ENCODE measurements at places on chromosomes 6 and 20.

GRCh38 chr6:131998255-131998982 is 47.2 kb upstream of the CCN2 start:
- no peak for ATAC-seq

GRCh38 chr20:35715652-35716051 is 16.4 kb downstream of the ROMO1 start:
- no peak for ATAC-seq

- ATAC-seq, result no peak
Observed at GRCh38 chr6:158019416-158019815, 37.8 kb downstream of the SYNJ2 start.

DNA sequence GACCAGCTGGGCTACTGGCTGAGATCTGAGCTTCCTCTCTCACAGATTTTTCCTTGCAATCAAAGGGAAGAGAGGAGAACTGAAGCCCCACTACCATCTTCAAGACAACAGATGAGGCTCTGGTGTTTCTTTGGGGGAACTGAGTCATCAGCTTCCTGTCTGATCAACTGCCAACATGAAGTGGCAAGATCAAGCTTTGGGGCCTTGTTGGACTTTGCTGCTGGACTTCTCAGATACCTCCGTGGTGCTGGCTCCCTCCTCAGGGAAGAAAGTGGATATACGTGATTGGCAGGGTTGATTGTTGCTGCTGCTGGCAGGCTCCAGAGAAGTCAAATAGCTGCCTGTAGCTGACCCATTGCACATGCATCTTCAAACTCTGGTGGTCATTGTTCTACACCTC is 3.6 kb upstream of the TOX2 start:
- no peak for ATAC-seq

Data from stimulated activated memory B cell treated with anti-CD40 and anti-IgM and Interleukin-4, amounts not matched to agents 10 μg/mL and 1 μg/mL and 100 μg/mL, for 72 hours (primary cell).